Motor neuron (in vitro differentiated cells): ENCODE measurements at places on chromosomes 12 and 14.

DNA sequence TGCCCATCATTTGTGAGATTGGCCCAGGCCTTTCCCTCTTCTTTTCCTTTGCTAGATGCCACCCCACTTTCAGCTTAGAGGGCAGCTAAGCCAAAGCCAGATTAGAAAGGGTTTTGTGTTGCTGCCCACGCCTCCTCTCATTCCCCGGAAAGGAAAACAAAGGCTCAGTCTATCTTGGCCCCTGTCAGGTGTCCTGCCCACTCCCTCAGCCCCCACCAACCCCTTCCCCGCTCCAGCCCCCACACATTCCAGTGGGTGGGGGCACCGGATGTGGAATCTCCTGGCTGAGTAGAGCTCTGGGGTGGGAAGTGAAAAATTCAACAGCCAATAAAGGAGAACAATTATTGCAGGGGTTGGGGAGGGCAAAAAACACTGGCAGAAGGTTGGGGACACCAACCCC, 2.2 kb downstream of the BLOC1S1 start:
- ATAC-seq = no peak

GRCh38 chr14:80636071-80636470, 305.5 kb downstream of the CEP128 start:
- ATAC-seq = no peak

GRCh38 chr12:96258104-96258961, 64.2 kb downstream of the ELK3 start:
- peak; percentile 86 for ATAC-seq

- no peak for ATAC-seq
Observed at GRCh38 chr14:77372304-77372841, 4.5 kb downstream of the TMED8 start.

DNA sequence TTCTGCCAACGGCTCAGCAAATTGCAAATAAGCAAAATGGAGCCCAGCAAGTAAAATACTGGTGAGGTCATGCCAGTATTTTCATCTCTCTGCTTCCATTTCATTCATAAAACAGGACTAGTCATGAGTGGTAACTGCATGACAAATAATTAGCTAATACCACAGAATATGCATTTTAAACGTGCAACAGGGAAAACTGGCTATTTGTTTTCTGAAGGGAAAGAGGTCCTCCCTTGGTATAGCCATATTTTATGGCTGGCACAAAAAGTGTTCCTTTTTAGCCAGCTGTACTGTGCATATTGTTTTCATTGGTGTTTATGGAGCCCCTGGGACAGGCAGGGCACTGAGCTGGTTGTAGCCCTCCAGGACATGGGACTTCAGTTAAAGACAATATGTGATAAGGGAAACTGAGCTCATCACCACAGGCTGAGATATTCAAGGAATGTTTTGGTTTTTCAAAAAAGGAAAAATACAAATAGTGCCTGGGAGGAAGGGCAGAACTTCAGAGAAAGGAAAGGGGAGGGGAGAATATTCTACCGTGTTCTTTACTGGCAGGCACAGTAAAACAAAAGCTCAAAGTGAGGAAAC, 26.1 kb upstream of the FOXN3 start:
- peak; percentile 59 for ATAC-seq

GRCh38 chr14:87131879-87132278, 861.1 kb downstream of the GALC start:
- ATAC-seq = peak; percentile 92

GRCh38 chr12:88580051-88580871, at the start of gene KITLG:
KITLG (minus strand) TSS chr12:88580471; CDS start chr12:88580278, 193 bp downstream.
- peak; percentile 93 for ATAC-seq

DNA sequence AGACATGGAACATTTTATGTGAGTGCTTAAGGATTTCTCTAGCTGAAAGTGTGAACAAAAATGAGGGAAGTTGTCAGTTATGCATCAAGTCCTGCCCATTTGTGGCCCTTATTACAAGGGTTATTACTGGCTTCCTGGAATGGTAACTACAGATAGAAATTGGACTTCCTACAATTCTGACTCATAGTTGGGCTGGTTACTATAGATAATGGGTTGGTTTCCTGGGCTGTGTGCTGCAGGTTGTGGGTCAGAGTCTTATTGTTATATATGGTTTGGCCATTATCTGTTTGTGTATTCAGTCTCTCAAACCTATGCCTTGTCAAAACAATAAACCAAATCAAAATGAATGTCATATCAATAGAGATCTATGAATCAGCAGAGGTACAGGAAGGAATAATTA, 313.7 kb downstream of the ADAMTS20 start:
- ATAC-seq = no peak

DNA sequence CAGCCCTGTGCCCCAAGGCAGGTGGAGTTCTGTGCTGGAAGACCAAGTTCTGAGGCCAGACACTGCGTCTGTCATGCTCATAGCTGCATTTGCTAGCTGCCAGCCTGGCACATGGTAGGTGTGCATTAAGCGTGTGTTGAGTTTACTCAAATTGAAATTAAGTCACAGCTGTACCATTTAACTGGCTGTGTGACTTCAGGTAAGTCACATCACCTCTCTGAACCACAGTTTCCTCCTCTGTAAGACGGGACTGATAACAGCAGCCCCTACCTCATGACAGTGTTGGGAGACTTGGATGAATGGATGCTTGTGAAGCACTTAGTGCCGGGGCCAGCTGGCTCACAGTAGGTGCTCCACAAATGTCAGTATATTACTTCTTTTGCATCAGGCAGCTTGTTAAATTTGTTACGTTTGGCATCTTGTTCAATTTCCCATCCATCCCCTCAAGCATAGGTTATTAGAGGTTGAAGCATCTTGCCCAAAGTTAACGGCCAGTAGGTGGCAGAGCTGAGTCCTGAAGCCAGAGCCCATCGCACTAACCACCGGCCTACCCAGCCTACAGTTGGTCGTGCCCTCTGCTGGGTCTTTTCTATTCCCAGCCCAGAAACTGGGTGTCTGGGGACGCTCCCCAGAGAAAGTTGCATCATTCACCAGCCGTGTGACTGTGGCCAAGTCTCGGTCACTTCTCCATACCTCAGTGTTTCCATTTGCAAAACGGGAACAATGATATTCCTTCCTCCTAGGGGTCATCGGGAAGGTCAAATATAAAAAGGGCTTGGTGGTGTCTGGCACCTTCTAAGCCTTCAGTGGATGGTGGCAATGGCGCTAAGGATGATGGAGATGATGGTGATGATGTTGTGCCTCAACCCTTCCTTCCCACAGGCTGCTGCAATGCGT, 4.5 kb downstream of the DAO start:
- no peak for ATAC-seq

GRCh38 chr14:67172520-67172919, 16.7 kb upstream of the GARIN2 start:
- no peak for ATAC-seq

DNA sequence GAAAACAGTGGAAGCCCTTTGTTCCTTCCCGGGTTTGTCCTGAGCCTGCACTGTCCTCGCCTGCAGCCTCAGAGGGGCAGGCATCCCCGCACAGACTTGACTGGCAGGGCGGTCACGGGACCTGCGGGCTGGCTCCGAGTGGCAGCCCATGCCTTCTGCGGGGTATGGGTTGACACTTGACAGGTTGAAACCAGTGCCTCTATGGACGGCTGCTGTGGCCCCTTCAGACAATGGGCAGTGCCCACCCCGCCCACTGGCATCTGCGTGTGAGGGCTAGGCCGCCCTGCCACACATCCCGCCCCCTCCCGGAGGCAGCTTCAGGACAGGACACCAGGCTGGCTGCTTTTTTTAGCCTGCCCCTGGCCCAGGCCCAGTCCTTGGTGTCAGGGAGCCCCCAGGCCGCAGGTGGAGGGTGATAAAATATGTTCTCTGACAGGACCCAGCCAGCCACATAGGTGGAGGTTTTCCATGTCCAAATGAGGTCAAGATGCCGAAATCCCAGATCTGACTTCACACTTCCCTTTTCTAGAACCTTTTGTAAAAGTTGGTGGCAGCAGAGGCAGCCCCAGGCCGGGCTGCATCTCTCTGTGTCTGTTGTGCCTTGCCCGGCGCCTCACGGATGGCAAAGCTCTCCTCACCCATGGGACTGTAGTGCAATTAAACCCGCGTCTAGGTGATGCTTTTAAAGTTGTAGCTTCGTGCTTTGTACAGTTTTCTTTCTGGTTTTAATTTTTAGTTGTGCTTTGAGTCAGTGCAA, 10.0 kb downstream of the ANKRD9 start:
- peak; percentile 34 for ATAC-seq

GRCh38 chr12:13599176-13599575, 382.2 kb downstream of the GRIN2B start:
- no peak for ATAC-seq
